ENCODE measurements at places on chromosomes 7 and 10.

DNA sequence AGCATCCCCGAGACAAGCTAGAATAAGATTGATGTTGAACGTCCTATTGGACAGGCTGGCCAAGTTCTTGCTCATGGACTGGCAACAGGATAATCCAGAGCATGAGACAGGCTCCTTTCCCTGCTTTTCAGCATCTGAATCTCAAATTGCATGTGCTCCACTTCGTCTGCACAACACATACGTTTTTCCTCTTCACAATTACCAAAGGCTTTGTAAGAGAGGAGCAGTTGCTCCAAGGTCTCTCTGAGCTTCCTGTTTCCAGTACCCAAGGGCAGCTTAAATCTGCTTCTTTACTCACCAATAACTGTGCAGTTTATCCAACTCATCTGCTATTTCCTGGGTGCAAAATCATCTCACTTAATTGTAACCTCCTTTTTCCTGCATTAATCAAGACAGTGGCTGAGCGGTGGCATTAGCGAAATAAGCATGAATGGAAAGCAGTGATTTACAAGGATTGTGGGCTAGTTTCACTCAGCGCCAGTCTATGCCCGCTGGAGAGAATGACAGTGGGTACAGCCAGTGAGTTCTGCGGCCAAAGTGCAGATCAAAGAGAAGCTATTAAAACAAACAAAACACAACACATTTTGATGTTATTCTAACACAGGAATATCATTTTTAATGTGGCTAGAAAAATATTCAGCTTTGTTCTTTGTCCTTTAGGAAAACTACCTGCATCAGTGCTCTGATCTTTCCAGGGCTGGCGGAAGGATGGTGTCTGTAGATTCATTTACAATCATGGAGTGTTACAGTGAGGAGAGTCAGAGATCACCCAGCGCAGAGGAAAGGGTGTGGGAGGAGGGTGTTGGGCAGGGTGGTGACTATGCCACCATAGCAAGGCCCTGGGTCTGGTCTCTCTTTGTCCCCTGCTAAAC is 79.8 kb downstream of the CHN2 start:
- no peak overlapping the region for H3K27ac ChIP-seq
- no peak for DNase-seq
- H3K4me3 ChIP-seq: no peak overlapping the region

GRCh38 chr10:128873411-128874054 is 593.5 kb upstream of the MGMT start:
- no peaks in the 10 kb centered on the region for H3K4me1 ChIP-seq
- H3K27ac ChIP-seq: no peak overlapping the region
- H3K27me3 ChIP-seq: no peaks in the 10 kb centered on the region
- DNase-seq: no peak

DNA sequence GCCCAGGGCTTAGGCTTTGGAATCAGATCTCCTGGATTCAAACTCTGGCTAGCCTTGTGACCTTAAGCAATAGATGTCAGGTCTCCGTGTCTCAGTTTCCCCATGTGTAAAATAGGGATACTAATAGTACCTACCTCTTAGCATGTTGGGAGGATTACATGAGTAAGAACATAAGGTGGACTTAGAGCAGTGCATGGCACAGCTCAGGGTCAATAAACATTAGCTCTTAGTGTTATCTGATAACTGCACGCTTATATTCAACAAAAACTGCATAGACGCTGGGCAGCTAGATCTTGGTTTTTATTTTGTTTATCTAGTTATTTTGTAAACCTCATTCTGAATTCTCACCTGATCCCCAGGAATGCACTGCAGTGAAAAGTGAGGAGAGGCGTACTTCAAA is 17.2 kb downstream of the TBXAS1 start:
- no peak overlapping the region for H3K4me3 ChIP-seq
- no peak overlapping the region for H3K27ac ChIP-seq
- H3K4me1 ChIP-seq: no peaks in the 10 kb centered on the region

DNA sequence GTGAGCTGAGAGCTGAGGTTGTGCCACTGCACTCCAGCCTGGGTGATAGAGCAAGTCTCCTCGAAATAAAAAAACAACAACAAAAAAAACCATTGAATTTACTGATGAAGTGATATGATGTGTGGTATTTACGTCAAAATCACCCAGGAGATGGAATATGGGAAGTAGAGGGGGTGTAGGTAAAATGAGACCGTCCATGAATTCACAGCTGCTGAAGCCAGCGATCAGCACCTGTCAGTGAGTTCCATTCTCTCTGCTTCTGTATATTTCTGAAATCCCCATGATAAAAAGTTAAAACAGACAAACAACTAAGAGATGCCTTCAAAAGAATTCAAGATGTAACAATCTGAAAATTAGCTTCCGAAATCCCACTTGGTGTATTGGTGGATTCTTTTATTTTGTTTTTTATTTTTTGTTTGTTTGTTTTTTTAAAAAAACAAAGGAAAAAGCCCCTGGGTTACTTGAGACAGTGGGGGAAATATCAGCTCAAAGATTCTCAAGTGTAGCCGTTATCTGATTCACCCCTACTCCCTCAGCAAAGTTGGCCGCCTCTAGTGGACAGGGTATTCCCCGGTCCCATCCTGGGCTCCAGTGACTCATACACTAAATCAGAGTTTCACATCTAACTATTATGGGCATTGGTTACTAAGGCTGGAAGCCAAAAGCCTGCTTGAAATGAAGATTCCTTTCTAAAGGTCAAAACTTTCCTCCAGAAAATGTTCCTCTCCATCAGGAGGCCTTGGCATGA is 76.4 kb downstream of the MAP3K8 start:
- H3K4me1 ChIP-seq: peaks cover 14% of the 10 kb centered on the region
- peak overlapping the region; percentile 6 for H3K27ac ChIP-seq
- H3K36me3 ChIP-seq: no peaks in the 10 kb centered on the region
- DNase-seq: peak; percentile 90

DNA sequence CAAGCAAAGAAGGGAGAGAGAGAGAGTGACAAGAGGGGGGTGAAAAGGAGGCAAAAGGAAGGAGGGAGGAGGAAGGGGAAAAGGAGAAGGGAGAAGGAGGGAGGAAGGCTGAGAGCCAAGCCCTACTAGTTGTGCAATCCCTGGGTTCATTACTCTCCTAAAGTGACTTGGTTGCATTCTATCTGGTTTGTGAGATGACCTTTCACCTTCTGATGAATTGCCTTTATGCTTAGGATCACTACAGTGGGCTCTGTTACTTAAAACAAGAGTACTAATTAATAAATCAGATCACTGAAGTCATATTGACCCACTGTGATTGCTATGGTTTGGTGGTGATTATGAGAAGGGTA is 144.9 kb downstream of the KIF20B start:
- DNase-seq: no peak
- H3K27me3 ChIP-seq: peaks cover 13% of the 10 kb centered on the region
- H3K4me3 ChIP-seq: no peak overlapping the region
- no peaks in the 10 kb centered on the region for H3K36me3 ChIP-seq
- peaks cover 10% of the 10 kb centered on the region for H3K4me1 ChIP-seq

DNA sequence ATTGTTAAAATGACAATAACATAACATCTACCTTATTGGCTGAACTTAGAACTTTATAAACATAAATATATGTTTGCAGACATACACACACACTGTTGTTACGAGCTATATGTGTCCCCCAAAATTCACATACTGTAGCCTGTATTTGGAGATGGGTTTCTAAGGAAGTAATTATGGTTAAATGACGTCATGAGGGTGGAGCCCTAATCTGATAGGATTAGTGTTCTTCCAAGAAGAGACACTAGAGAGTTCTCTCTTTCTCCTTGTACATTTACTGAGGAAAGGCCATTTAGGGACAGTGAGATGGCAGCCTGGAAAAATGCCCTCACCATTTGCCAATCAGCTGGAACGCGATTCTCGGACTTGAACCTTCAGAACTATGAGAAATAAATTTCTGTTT is 211.7 kb downstream of the SUGCT start:
- H3K4me3 ChIP-seq: no peak overlapping the region
- H3K27me3 ChIP-seq: no peaks in the 10 kb centered on the region
- no peaks in the 10 kb centered on the region for H3K36me3 ChIP-seq

DNA sequence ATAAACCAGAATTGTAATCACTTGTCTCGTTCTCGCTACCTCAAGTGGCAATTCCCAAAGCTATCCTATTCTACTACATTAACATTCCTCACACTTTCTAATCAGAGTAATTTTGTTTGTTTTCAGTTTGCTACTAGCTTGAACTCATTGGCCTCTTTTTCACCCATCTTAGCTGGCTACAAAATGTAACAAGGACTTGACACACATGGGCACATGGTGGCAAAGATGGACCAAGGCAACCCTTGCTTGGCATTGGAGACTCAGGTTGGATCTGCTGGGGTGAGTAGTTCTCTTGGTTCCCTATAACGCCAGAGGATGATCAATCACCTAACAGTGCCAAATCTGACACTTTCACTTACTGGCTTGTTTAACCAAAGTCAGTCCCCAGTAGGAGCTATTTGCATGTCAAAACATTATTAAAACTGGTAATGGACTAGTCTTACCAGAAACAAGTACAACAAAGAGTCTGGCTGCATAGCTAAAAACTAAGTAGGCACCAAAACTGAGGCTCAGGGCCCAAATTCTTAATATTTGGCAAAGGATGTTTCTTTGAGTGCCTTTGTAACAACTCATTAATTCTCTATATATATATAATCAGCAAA is 1.9 kb downstream of the USP6NL start:
- H3K36me3 ChIP-seq: no peaks in the 10 kb centered on the region
- H3K27me3 ChIP-seq: no peaks in the 10 kb centered on the region
- H3K27ac ChIP-seq: no peak overlapping the region
- peaks cover 17% of the 10 kb centered on the region for H3K4me1 ChIP-seq

DNA sequence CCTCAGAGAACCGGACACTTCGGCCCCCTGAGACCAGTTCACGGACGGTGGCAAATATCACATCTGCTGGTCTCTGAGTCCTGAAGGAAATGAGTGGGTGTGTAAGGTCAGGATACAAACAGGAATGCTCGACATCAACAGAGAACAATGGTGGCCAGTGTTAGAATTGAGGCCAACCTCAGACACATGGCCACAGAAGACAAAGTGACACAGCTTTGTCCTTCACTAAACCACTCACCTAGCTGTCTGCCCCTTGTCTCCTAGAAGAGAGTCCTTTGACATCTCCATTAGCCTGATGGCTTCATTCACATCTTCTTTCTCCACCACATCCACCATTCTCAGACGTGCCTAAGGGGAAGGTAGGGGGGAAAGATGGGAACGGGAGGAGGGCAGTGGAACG is 4.3 kb downstream of the COPS6 start:
- DNase-seq: no peak
- H3K4me1 ChIP-seq: peaks cover 18% of the 10 kb centered on the region
- no peak overlapping the region for H3K4me3 ChIP-seq
- no peak overlapping the region for H3K27ac ChIP-seq
- peaks cover 76% of the 10 kb centered on the region for H3K36me3 ChIP-seq

DNA sequence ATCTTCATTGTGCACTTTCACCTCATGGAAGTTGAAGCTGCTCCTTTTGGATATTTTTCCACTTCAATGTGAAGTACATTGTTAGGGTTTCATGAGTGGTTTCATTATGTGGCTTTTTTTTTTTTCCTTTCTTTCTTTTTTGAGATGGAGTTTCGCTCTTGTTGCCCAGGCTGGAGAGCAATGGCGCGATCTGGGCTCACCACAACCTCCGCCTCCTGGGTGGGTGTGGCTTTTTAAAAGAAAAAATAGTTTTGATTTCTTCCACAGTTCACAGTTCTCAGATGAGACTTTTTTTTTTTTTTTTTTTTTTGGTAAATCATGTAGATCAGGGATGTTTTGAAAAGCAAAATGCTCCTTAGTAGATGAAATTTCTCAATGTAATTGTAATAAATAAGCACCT is 652.3 kb upstream of the ANKRD30A start:
- H3K4me3 ChIP-seq: no peak overlapping the region
- H3K4me1 ChIP-seq: peaks cover 12% of the 10 kb centered on the region
- no peak overlapping the region for H3K27ac ChIP-seq
- H3K36me3 ChIP-seq: no peaks in the 10 kb centered on the region
- no peaks in the 10 kb centered on the region for H3K27me3 ChIP-seq

DNA sequence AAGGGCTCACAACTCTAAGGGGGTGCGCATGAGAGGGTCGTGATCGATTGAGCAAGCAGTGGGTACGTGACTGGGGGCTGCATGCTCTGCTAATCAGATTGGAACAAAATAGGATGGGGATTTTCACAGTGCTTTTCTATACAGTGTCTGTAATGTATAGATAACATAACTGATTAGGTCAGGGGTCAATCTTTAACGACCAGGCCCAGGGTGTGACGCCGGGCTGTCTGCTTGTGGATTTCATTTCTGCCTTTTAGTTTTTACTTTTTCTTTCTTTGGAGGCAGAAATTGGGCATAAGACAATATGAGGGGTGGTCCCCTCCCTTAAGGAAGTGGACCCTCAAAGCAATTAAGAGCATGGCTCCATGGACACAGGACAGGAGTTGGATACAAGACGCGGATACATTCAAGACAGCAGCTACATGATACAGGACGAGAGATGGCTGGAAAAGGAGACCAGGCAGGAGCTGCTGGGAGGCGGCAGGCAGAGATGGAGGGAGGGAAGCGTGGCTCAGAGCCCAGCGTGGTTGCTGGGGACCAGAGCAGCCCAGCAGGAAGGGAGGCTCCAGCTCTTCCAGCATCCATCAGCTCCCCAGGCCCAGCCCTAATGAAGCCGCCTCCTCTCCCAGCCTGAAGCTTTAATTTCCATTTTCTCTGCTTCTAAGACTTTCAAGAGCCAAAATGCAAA is 31.6 kb downstream of the GSDME start:
- H3K4me1 ChIP-seq: no peaks in the 10 kb centered on the region
- H3K36me3 ChIP-seq: no peaks in the 10 kb centered on the region
- no peak overlapping the region for H3K4me3 ChIP-seq
- H3K27me3 ChIP-seq: no peaks in the 10 kb centered on the region

DNA sequence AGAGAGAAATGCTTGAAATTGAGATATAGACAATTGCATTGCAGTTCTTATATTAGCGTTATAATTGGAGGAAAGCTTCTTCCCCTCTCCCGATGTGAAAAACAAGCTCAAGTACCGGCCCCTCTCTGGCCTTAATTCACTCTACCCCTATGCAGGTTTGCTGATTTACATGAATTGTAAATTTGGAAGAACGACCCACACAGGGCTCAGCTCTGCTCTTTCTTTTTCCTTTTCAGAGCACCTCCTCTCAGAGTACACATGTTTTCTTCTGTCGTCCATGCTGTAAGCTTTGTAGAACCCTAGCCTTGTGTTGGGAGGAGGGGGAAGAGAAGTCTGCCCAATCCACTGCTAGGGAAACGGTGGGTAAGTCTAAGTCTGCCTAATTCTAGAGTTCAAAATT is 140.8 kb downstream of the IQUB start:
- H3K4me1 ChIP-seq: no peaks in the 10 kb centered on the region
- no peaks in the 10 kb centered on the region for H3K36me3 ChIP-seq
- no peak overlapping the region for H3K27ac ChIP-seq
- no peak overlapping the region for H3K4me3 ChIP-seq
- H3K27me3 ChIP-seq: no peaks in the 10 kb centered on the region

Measured in osteoblast (primary cell).